ENCODE measurements at places on chromosomes 1 and 21.

DNA sequence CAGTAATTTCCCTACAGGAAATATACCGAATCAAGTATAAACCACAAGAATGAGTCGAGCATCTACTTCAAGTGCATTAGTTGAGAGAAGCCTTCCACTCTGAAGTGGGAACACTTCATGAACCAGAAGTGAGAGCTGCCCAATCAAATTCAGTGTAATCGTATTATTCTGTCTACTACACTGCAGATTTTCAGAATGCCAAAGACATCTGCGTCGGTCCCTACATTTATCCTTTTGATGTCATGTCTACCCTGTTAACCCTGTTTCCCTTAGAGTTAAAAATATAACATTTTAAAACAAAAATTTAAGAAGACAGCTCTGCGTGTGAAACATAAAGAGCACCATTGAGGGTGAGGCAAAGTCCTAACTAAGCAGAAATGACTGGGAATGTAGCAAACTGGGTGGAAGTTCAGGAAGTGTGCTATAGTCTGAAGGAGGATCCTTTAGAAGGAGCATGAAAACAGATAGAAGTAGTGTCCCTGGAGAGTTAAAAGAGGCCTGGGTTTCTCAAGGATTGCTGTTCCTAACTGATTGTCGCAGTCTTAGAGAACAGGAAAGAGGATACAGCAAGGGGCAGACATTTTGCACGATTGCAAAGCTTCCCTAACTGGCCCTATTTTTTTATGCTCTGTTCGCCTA lies 291.2 kb downstream of the PTPRC start:
- DNase-seq = no peak

DNA sequence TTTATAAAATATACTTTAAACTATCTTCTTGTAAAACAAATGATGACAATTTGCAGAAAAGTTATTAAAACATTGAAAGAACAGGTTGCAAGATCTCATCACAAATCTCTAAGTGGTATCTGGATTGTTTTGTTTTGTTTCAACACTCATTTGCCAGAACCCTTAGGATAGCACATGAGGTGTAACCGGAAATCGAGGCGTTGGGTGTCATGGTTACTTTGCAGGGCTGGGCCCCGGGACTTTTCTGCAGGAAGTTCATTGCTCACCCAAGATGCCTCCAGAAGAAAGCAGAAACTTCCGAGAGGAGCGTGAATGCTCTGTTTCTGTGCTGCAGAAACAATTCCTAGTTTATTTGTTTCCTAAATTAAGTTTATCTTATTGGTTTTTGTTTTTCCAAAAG lies 2.5 kb downstream of the DISC1 start:
- DNase-seq = no peak

DNA sequence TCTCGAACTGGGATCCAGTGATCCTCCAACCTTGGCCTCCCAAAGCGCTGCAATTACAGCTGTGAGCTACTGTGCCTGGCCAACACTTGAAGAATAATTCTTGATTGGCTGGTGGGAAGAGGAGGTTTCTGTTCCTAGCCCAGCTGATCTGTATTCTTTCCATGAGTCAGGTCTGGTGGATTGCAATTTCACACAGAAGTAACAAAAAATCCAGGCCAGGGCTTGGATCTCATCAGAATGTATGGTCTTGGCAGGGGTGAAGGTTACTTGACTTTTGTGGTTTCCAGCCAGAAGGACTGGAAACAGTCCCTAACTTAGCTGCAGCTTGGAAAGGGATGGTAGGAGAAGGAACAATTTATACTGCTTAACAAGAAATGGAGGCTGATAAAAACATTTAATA lies 5.1 kb upstream of the HP1BP3 start:
- no peak for DNase-seq

- no peak for DNase-seq
Observed at GRCh38 chr21:26818906-26819305, 26.3 kb downstream of the ADAMTS1 start.

GRCh38 chr1:147598621-147599361 lies 57.5 kb downstream of the BCL9 start:
- no peak for DNase-seq

- no peak for DNase-seq
Observed at GRCh38 chr21:33070998-33071769, 1.2 kb downstream of the OLIG1 start.

DNA sequence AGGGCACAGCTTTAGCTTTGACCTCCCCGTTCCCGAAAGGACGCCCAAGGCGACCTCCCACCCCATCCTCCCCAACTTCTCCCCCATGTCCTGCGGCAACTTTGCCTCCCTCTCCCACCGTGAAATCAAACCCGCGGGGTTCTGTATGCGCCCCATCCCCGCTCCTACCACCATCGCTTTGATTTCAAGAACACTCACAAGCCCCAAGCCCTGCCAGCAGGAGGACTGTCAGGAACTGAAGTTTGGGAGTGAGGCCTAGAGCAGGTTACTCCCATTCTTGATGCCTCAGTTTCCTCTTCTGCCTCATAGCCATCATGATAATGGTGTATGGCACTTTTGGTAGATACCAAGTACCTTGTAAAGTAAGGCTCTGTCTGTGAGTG lies 2.3 kb downstream of the PTPRU start:
- no peak for DNase-seq
